ENCODE measurements at places on chromosomes 3 and 15. TPM values are rescaled to one million over a fixed set of nuclear protein-coding genes. Genes with fewer than 3 reads are reported as not detected.

GRCh38 chr3:117567906-117568305 lies 858.3 kb downstream of the TUSC7 start:
- no peak for DNase-seq

The GUCA1C gene
- 0.32 TPM for total RNA-seq

GRCh38 chr3:121467085-121467484 lies 78.7 kb downstream of the POLQ start:
- DNase-seq = no peak

GRCh38 chr15:100336061-100336460 lies 5.7 kb downstream of the ADAMTS17 start:
- no peak for DNase-seq

- no peak for DNase-seq
These were observed 202.0 kb downstream of the UBE2E2 start for GRCh38 chr3:23405081-23405480.

The WDR72 gene
- total RNA-seq = 0.13 TPM

The GOLGA6L1 gene
- not detected for total RNA-seq

Data from Right ventricle myocardium superior (tissue), 1 donor.